ENCODE measurements at places on chromosomes 2 and 18.

DNA sequence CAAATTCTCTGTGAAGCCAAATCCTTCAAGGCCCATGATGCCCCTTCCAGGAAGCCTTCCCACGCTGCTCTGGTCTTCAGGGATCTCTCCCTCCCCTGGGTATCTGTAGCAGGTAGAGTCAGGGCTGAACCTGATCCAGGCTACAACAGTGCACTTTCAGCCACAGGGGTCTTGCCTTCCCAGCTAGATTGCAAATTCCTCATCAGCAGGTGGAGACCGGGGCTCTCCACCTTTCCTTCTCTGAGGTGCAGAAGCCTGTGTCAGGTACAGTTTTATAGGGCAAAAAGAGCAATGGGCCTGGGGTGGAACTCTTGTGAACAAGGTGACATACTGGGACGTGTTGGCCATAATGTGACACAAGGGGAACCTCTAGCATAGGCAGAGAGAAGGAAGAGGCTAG, 312.9 kb downstream of the MYCN start:
- DNase-seq: no peak

GRCh38 chr2:129925381-129925780, 54.1 kb upstream of the RAB6C start:
- DNase-seq: no peak

DNA sequence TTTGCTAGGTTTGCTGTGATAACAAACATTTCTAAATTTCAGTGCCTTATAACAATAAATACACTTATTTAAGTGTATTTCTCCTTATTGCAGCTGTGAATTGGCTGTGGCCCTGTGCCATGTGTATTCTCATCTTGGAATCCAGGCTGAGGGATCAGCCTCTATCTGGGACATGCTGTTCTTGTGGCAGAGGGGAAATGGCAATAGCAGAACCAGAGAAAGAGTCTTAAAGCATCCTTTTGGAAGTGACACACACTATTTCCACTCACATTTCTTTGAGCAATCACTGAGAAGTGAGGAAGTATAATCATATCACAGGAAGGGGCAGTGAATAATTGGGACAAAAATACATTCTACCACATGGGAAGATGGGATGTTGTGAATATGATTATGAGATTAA, 66.2 kb upstream of the PROKR1 start:
- no peak for DNase-seq

DNA sequence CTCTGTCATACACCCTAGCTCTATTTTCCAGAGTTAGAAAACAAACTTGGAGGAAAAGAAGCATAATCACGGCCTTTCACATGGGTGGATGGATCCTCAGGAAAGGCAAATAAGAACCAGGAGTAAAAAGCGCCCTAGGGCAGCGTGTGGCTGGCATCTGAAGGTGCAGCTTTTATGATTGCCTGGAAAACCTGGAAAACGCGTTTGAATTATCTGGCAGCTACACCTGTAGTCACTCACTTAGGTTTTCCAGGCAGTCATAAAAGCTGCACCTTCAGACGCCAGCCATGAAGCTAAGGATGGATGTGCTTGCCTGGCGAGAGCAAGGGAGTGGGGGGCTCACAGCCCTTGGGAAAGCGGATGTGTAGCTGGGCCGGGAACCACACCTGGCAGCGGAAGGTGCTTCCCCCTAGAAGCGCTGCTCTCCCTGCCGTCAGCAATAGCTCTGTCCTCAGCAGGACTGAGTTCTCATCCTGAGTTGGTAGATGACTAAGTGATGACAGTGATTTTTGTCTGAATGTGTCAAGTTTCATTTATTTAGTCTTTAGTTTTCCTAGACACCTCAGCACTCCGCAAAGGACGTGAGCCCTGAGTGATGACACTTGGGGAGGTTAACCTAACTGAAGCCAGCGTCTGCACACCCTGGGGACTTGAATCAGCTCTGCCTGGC, 82.0 kb downstream of the DCDC2C start:
- DNase-seq: no peak

DNA sequence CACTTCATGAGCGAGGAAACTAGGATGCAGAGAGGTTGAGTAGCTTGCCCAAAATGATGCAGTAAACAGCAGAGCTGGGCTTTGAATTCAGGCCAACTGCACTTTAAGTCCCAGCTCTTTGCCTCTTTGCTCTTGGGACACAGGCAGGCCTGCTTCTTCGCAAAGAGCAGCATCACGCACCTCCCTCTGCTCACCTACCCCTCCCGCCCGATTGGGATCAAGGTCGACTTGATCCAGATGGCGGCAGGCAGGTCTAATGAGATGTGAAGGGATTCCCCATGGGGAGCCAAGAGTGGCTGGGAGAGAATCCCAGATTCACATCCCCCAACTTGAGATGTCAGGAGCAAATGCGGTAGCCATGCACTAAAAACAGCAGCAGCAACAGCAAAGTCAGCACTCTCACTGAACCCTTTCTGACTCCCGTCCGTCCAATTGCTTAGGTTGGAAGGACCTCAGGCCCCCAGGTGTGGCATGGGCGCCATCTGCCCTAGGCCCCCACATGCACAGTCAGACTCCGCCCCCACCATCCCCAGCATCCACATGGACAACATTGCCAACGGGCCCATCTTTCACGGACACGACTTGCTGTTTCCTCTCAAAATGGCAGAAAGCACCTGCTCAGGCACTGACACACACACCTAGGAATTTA, 84.3 kb upstream of the MAP4K4 start:
- DNase-seq: no peak

GRCh38 chr18:55244546-55244945, 285.3 kb upstream of the CCDC68 start:
- no peak for DNase-seq

DNA sequence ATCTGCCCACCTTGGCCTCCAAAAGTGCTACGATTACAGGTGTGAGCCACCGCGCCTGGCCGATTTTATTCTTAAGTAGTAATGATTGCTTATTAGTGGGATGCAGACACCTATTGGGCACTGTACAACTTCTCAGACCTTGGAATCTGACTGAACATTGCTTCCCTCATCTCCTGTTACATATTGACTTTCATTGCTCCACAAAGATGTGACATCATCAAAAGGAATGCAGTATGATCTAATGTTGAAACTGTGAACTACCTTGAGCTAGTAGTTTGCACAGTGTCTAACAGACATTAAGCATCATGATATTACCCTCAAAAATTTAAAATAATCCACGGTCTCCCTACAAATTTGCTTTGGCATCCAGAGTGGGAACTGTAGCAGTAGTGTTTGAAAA, 109.8 kb upstream of the SIX2 start:
- no peak for DNase-seq

Measured in progenitor cell of endocrine pancreas (in vitro differentiated cells).